ENCODE measurements at places on chromosomes 12 and 14.

DNA sequence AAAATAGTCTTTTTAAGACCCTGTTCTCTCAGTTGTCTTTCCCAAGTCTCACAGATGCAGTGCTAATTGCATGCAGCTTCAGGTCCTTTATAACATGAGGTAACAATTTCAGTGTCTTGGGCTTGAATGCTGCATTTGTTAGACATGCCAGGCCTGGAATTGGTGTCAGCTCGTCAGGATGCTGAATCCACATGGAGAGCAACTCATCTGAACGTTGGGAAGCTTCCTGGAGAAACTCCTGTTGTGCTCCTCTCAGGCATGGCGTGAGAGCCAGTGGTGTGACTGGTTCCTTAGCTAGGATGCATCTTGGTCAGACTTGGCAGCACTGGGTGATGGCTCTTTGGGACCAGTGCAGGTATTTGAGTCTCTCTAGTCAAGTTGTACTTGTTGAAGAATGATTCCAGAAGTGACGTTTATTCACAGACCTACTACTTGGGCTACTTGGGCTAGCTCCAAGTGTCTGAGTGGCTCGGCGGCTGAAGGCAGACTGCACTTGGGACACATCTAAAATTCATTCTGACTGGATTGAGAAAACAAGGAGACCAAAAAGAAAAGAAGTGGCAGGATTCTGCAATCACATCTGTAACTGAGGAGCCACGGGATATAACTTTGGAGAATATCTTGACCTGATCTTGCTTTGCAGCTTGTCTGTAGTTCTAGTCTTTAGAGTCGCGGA, 134.8 kb upstream of the ARHGAP5 start:
- DNase-seq, result no peak

- DNase-seq, result peak; percentile 12
Observed at GRCh38 chr12:122646517-122647217, 56.5 kb downstream of the HCAR2 start.

DNA sequence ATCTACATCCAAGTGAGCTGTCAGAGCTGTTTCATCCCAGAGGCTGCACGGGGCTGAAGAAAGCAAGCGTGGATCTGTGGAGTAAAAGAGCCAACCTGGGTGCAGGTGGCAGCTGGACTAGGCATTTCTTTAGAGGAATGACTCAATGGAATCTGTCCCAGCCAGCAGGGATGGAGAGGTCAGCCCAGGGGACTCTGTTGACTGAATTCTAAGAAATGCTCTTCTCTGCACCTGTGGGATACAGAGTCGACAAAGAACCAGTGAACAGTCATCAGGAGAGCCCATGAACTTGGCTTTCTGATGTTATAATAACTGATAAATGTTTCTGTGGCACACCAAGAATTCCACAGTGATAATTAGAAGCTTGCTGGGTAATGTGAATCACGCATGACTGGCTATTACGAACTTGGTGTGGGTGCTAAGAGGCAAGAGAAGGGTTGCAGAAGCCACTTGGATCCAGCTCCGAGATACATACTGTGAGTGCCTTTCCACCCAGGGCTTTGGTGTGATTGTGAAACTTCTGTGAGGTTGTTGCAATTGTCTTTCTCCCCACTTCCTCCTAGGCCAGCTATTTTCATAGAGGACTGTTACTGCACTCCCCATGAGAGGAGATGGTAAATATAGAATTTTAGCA, 16.2 kb downstream of the PYGL start:
- no peak for DNase-seq

- no peak for DNase-seq
Observed at GRCh38 chr12:14322403-14322802, 43.1 kb upstream of the ATF7IP start.

- DNase-seq, result no peak
Observed at GRCh38 chr12:77746096-77746495, 84.6 kb upstream of the NAV3 start.

DNA sequence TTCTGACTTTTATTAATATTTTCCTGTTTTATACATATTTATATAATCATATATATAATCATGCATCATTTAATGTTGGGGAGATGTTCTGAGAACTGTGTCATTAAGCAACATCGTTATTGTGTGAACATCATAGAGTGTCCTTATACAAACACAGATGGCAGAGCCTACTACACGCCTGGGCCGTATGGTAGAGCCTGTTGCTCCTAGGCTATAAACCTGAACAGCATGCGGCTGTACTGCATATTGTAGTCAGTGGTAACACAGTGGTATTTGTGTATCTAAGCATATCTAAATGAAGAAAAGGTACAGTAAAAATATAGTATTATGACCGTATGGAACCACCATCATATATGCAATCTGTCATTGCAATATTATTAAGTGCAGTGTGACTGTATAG, 44.7 kb upstream of the BCL7A start:
- no peak for DNase-seq

GRCh38 chr12:109987615-109988014, 8.6 kb downstream of the GIT2 start:
- DNase-seq, result no peak

DNA sequence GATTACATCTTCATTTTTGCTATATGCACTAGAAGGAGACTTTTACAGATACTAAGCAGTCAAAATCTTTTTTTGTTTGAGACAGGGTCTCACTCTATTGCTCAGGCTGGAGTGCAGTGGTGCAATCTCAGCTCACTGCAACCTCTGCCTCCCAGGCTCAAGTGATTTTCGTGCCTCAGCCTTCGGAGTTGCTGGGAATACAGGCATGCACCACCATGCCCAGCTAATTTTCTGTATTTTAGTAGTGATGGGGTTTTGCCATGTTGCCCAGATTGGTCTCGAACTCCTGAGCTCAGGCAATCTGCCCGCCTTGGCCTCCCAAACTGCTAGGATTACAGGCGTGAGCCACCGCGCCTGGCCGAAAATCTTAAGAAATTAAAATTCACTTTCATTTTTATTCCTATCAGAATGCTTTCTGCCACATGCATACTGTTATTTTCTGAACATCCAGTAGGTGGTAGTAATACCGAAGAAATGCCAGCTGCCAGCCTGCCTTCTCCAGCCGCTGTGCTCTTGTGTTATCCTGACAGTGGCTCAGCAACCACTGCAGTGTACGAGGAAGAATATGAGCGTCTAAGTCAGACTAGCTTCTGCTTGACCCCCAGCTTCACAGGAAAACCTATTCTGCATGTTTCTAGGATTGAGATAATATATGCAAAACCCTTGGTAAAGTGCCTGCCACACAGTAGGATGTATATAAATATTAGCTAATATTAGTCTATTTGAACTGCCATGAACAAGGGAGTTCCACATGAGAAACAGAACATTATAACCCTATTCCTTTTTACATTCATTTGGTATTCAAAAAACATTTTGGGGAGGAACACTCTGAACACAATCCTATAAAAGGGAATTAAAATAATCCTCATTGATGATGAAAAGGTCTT, 54.2 kb downstream of the RPAP3 start:
- peak; percentile 42 for DNase-seq

- DNase-seq, result no peak
Observed at GRCh38 chr12:4701395-4702190, 18.6 kb upstream of the GALNT8 start.

DNA sequence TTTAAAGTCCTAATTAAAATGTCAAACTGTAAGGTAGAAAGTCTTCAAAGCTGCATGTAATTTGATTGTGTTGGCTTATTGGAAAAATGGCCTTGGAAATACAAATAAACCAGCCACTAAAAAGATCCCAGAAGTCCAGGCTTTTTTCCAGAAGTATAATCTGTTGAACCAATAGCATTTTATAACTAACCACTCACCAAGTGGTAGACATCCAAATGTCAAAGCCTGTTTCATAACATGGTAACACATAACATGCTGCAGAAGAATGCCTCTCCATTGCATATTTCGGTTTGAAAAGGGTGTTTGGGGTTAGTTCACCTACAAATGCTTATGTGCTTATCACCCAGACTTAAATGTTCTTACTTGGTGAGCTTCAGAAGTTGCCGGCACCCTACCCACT, 183.7 kb upstream of the DIO2 start:
- no peak for DNase-seq

DNA sequence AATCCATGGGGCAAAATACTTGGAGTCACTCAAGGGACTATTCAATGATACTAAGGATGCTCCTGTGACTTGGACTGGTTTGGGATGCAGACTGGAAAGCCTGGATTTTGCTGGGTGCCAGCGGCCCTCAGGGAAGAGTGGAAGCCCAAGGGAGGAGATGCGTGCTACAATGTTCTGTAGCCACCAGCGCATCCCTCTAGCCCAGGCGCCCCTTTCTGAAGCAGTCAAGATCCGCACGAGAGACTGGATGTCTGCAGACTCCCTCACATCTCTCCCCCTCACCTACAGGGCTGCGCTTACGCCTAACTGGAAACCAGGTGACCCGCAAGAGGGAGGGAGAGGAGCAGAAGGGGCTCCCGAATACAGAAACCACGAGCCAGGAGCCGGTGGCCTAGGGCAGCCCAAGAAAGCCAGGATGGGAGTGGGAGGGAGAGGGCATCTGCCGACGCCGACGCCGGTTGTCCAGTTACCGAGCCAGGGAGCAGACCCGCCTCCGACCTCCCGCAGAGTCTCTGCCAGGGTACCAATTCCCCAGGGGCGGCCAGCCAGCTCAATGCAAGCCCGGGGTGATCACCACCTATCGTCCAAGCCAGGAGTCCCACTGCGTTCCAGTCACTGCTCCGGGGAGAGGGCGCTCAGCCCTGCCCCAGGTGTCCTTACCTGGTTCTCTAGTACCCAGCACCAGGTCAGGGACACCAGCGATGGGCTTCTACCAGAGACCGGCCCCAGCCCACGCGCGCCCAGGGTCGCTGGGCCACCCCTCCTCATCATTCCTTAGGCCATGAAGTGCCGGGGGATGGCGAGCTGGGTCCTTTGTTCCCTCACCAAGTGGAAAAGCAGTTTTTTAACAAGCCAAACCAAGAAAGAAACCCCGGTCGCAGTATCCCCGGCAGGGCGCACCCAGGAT, 1.2 kb downstream of the NTN4 start:
- DNase-seq, result no peak

DNA sequence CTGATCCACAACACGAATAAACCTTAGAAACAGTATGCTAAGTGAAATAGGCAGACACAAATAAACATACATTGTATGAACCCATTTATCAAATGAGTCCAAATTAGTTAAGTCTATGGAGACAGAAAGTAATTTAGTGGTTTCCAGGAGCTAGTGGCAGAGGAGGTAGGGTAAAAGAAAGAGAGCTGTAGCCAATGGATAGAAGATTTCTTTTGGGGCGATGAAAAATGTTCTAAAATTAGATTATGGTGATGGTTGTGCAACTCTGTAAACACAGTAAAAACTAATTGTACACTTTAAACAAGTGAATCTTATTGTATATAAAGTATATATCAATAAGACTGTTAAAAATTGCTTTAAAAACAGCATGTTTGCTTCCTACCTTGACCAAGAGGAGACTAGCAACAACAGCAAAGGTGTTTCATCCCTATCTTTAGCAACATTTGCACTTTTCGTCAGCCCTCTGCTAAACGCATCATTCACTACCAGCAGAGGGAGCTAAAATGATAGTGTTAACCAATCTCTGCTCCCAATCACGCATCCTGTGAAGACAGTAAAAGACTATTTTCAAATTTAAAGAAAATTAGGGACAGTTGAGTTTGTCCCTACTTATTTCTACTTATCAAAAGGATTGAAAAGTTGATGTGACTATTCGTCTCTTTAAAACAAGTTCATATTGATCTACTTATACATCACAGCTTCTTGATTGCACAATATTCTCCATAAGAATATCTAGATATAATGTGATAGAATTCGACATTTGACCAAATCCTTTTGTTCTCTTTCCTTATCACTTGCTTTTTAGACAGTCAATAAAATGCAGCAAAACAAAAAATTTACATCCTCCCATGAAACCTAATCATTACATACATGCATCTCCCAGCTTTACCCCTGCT, 24.0 kb upstream of the LGR5 start:
- peak; percentile 4 for DNase-seq

DNA sequence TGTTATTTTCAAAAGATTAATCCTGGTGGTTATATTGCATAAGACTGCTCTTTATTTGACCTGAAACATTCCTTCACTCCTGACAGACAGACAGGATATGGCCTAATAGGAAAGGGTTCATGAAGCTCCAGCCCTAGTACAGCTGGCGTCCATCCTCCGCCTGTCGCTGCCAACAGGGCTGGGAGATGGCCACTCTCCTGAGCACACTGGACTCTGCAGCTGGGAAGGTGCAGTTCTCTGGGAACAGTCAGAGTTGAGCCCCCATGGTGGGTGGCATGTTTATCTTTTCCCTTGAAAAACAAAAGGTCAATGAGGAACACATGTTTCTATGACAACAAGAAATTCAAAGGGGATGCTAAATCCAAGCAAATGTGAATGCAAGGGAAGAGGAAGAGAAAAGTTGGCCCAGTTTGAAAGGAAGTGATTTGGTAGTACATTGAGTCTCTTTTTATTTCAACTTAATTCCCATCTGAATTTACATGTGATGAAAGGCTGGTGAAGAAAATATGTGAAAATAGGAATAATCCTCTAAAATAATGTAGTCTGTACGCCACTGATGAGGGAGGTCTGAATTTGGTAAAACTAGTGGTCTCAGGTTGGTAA, 89.9 kb upstream of the DCN start:
- no peak for DNase-seq

GRCh38 chr14:68650404-68650994, 142.4 kb downstream of the ZFP36L1 start:
- no peak for DNase-seq

DNA sequence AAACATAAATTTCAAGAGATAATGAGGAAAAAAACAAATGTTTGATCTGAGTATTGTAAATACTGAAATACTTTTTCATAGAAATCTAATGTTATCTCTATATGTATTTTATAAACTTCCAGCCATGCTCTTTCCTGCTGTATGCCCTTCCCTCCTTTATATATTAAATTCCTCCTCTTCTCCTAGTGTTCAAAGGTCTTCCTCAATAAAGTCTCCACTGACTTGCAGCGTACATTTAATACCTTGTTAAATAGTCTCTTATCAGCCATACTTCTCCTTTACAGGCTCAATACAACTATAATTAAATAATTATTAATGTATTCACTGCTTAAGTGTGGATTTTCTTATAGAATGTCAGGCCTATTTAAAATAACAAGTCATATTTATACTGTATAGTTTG, 26.0 kb downstream of the ERGIC2 start:
- DNase-seq, result no peak

Data from activated CD4-positive, alpha-beta T cell treated with anti-CD3 and anti-CD28 coated beads, Interleukin-2, amount 50 U/mL, for 1 hour (primary cell).